ENCODE measurements at places on chromosomes 13 and 19.
A peak's percentile ranks its signal among the peaks of the same experiment; 100 is the strongest.

GRCh38 chr13:44917589-44918325 is 71.5 kb downstream of the NUFIP1 start:
- DNase-seq: peak; percentile 58

- DNase-seq: no peak
Measured at GRCh38 chr19:11247391-11247790, 8.0 kb downstream of the ANGPTL8 start.

DNA sequence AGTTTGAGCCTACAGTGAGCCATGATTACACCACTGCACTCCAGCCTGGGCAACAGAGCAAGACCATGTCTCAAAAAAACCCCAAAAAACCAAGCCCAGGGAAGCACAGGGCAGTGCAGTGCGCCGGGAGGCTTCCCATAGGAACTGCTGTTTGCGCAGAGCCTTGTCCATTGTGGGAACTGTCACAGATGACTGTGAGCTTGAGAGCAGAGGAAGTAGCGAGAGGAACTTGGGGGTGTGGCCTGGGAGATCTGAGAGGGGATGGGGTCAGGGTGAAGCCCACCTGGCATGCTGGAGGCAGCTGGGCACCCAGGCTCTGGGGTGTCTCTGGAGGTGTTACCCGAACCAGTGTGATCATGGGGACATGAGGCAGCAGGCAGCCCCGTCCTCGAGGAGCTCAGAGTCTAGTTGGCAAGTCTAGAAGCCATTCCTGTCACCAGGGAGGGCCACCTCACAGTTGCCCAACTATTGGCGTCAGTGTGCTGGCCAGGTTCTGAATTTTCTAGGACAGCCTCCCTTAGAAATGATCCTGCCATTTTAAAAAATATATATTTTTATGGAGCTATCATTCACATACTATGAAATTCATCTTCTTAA is 10.4 kb downstream of the KDM4B start:
- DNase-seq: no peak

DNA sequence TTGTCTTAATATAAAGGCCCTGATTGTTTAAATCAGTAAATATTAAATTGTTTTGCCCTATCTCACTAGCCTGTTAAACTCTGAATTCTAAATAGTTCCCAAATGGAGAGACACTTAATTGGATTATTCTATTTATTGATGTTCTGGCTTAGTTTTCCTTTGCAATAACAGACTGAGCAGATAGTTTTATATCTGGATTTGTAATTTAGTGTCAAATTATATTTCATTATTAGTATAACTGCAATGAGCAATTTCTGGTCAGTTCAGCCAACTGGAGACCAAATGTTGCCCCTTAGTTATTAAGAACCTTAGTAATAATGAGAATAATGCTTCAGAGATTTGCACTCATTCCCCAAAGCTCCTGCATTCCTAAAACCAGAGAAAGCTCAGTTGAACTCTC is 10.1 kb downstream of the FAM124A start:
- no peak for DNase-seq

DNA sequence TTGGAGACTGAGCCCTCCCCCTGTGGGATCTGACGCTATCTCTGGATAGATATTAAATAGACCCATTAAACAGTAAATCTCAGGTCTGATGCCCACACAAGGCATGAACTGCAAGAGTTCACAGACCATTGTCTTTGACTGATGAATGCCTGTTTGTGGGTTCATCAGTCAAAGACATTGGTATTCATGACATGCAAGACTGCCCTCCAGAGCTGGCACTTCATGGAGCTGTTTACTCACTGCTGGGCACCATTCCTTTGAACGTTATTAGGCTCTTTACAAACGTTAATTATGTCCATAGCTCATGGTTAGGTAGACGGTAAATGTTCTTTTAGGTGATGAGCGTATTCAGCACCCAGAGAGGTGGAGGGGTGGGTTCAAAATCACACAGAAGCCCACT is 111.8 kb upstream of the PABPC3 start:
- no peak for DNase-seq

DNA sequence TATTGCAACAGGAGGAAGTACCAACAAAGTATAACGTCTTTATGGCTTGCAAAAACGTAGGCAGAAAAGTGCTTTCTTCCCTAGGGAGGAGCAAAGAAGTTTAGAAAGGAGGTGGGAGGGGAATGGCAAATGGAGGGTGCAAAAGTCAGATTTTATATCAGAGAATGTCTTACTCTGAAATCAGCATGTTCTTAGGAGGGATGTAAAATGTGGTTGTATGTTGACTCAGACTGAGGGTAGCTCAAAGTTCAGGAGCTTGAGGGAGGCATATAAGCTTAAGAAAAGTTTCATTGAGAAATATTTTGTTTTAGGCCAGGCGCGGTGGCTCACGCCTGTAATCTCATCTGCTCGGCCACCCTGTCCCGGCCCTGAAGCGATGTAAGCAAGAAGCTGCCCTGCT is 1.7 kb downstream of the ZNF90 start:
- no peak for DNase-seq

DNA sequence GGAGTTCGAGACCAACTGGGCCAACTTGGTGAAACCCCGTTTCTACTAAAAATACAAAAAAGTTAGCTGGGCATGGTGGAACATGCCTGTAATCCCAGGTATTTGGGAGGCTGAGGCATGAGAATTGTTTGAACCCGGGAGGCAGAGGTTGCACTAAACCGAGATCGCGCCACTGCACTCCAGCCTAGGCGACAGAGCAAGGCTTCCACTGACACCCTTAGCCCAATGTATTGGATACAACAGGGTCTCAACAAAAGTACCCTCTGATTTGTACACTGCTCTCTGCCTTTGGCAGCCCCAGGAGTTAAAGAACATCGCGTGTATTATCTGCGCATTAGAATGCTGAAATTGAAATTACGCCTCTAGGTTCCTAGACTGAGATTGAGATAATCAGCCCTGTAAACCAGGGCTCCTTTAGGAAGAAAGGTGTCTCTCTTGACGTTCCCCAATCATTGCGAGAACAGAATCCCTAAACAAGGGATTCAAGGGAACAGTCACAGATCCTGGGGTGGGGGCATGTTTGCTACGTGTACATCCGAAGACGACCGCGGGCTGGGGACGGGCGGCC is 21.9 kb downstream of the IPO5 start:
- no peak for DNase-seq

- DNase-seq: no peak
Measured at GRCh38 chr13:49315756-49316482, 68.2 kb downstream of the CDADC1 start.

DNA sequence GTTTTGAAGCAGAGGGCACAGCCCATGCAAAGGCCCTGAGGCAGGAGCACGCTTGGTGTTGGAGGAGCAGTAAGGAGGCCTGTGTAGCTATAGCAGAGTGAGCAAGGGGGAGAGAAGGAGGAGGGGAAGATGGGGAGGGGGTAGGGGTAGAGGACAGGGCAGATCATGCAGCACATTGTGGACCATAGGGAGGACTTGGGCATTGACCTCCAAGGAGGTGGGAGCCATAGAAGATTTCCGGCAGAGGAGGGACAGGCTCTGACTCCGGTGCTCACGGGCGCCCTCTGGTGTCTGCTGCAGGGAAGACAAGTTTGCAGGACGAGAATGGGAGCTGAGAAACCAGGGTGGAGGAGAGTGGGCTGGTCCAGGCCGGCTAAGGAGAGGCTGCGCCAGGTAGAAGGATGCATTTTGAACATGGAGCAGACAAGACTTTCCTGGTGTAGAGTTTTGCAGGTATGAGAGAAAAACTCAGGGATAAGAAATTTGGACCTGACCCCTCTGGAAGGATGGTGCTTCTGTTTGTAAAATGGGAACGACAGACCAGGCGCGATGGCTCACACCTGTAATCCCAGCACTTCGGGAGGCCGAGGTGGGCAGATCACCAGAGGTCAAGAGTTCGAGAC is 13.7 kb upstream of the CREB3L3 start:
- peak; percentile 83 for DNase-seq

GRCh38 chr19:34731019-34731829 is 2.8 kb upstream of the ZNF181 start:
- DNase-seq: no peak

- DNase-seq: no peak
Measured at GRCh38 chr13:47215736-47216135, 318.9 kb upstream of the HTR2A start.

DNA sequence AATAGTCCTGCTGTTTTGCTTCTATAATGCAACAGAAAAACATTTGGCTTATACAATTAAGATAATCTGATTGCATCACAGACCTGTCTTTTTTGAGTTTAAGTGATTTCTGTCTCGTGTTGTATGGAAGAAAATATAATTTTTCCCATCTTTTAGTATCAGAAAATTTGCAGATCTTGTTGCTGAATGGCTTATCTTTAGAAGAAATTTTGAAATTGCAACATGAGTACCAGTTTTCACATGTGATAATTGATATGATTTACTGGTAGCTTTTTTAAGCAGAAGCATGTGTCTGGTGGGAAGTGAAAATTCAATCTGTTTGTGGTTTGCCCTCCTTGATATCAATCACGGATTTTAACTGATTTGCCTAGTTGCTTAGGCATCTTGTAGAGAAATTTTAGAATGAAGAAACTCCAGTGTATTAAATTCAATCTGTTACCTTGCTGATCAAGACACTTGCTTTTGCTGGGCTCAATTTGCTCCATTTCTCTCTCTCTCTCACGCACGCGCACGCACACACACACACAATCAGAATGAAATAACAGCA is 89.8 kb upstream of the MYCBP2 start:
- DNase-seq: no peak

- DNase-seq: no peak
Measured at GRCh38 chr19:57071444-57071843, 48.3 kb upstream of the USP29 start.

- no peak for DNase-seq
Measured at GRCh38 chr13:59861676-59862075, 302.1 kb downstream of the DIAPH3 start.

GRCh38 chr13:99862244-99862643 is 109.3 kb downstream of the ZIC5 start:
- DNase-seq: no peak

- DNase-seq: peak; percentile 32
Measured at GRCh38 chr13:19586904-19587634, 25.7 kb upstream of the TPTE2 start.

DNA sequence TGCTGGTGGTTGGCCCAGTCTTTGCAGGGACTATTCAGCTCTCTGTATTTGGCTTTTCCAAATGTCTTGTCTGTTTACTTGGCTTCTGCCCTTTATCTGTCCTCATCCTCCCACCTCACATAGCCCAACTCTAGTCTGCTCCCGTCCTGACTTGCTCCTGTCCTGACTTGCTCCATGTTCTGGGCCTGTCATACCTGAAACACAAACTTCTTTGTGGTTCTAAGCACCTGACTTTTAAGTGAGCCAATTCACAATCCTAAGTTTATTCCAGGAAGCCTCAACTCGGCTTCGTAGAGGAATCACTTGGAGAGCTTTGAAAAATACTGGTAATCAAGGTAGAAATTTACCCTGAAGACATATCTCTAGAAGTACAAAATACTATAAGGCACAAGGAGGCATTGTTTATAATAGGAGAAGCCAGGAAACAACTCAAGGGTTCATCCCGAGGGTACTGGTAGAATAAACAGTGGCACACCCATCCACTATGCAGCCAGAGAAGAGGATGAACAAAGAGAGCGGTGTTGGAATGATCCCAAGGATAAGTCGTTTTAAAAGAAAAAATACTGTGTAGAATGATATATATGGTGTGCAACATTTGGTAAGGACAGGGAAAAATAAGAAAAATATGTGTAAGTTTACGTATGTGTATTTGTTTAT is 284.5 kb downstream of the FGF14 start:
- DNase-seq: no peak

GRCh38 chr19:11447347-11448262 is 12.2 kb downstream of the PRKCSH start:
- no peak for DNase-seq

DNA sequence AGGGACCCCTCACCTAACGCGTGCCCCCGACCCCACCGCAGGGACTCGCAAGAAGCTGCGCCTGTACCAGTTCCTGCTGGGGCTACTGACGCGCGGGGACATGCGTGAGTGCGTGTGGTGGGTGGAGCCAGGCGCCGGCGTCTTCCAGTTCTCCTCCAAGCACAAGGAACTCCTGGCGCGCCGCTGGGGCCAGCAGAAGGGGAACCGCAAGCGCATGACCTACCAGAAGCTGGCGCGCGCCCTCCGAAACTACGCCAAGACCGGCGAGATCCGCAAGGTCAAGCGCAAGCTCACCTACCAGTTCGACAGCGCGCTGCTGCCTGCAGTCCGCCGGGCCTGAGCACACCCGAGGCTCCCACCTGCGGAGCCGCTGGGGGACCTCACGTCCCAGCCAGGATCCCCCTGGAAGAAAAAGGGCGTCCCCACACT is 4.7 kb upstream of the MYBPC2 start:
- no peak for DNase-seq

DNA sequence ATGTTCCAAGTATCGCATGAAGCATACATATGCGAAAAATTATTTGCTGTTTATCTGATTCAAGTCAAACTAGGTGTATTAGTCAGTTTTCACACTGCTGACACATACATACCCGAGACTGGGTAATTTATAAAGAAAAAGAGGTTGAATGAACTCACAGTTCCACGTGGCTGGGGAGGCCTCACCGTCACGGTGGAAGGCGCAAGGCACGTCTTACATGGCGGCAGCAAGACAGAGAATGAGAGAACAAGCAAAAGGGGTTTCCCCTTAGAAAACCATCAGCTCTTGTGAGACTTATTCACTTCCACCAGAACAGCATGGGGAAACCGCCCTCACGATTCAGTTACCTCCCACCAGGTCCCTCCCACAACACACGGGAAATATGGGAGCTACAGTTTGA is 13.0 kb upstream of the PROZ start:
- DNase-seq: no peak

DNA sequence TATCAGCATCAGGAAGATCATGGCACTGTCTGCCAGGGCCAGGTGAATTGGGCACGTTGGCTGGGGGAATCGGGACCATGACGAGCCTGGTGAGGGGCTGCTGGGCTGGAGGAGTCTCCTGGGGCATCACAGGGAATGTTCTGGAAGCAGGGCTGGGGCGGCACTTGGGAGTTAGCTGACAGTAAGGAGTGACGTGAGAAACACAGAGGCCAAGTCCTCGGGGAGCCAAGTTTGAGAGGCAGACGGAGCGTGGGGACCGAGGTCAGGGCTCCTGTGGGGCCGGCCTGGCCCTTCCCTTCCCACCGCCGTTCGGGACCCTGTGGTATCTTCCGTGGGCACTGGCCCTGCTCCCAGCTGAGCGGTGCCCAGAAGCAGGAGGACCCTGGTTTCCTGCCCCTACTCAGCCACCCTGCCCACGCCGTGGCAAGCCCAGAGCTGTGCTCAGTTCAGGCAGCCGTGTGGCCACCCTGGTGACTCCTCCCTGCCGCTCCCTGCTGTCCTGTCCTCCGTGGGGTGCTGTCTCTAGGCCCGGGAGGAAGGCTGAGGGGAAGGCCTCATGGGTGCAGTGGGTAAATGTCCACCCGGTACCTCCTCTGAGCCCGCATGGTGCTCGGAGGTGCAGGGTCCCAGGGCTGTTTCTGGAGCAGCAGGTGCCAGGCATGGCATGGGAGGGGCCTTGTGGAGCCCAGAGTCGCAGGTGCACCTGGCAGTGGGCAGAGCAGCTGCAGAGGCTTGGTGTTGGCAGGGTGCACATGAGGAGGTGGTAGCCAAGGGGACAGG is 25.2 kb downstream of the CRTC1 start:
- no peak for DNase-seq

DNA sequence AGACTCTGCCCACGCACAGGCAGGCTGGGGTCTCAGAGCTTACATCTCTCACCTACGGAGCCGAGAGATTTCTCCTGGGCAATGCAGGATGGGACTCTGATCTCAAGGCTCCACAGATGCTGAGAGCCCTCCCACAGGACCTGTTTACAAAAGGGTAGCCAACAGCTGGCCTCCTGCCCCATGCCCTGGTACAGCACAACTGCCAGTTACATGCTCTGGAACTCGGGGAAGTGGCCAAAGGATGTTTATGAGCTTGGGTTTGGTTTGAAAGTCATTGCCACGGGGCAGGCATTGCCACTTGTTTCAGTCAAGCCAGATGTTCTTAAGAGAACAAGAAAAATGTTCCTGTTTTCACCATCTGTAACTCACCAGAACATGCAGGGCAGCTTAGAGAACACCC is 3.5 kb downstream of the DHRS12 start:
- DNase-seq: no peak

All from GM12892 (cell line).